Hindlimb muscle (tissue), 1 donor: ENCODE measurements at places on chromosomes 5 and 9. TPM values are rescaled to one million over a fixed set of nuclear protein-coding genes. Genes with fewer than 3 reads are reported as not detected.

The FBXW2 gene
- polyA plus RNA-seq = 32.9 TPM

- no peak for DNase-seq
Measured at GRCh38 chr9:96854651-96855273, 448 bp upstream of the ZNF782 start.

DNA sequence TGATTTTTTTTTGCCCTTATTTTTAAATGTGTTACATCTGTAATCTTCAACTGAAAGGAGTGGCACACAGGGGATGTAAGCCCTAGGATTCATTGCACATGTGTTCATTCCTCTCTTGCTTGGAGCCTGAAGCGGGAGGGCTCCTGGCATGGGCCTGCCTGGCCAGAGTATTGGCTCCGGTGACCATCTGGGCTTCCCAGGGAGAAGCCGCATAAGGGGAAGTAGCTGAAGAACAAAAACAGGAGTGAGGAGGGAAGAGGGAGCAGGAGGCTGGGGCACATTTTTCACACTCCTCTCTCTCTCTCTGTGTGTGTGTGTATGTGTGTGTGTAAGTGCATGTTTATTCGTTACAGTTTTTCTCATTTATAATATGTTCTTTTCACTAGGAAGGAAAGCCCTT, 269.9 kb downstream of the PRR16 start:
- peak; percentile 2 for DNase-seq

- no peak for DNase-seq
Measured at GRCh38 chr5:17329571-17329970, 112.1 kb downstream of the BASP1 start.

- no peak for DNase-seq
Measured at GRCh38 chr5:98368141-98368540, 405.3 kb upstream of the RGMB start.

GRCh38 chr5:104576677-104577076, 1014.1 kb upstream of the NUDT12 start:
- DNase-seq = no peak

- DNase-seq = no peak
Measured at GRCh38 chr5:144125163-144125726, 45.2 kb downstream of the YIPF5 start.

DNA sequence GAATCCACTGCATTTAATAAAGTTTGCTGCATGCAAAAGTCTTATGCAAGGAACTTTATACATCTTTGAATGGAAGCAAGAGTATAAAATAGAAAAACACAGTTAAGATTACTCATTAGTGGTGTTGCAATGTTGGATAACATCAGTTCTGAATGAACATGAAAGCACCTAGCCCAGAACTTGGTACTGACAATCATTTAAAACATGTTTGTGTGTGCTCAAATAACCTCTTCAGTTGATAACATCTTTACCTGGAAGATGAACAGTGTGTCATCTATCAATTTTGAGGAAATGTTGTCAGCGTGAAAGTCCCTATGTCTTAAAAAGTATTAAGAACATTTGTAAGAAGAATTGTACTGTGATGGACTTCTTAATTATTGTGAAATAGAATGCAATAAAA, 370.4 kb upstream of the GRAMD2B start:
- no peak for DNase-seq

DNA sequence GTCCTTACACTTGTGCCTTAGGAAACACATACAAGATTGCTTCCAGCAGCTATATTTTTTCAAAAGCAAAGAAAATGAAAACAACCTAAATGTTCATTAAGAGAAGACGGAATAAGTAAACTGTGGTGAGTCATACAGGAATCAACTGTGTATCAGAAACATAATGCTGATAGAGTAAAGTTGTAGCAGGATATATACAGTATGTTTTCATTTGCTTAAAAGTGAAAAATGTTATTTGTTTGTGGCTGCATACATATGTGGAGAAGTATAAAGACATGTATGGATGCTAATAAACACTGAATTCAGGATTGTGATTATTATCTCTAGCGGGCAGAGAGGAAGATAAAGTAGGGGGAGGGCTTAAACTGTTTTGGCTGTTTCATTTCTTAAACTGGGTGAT, 8.3 kb downstream of the DCTN4 start:
- no peak for DNase-seq

- DNase-seq = no peak
Measured at GRCh38 chr5:9269014-9269413, 276.9 kb downstream of the SEMA5A start.

The C9 gene
- polyA plus RNA-seq = 0.34 TPM

- no peak for DNase-seq
Measured at GRCh38 chr9:87386490-87387025, 111.1 kb upstream of the DAPK1 start.

DNA sequence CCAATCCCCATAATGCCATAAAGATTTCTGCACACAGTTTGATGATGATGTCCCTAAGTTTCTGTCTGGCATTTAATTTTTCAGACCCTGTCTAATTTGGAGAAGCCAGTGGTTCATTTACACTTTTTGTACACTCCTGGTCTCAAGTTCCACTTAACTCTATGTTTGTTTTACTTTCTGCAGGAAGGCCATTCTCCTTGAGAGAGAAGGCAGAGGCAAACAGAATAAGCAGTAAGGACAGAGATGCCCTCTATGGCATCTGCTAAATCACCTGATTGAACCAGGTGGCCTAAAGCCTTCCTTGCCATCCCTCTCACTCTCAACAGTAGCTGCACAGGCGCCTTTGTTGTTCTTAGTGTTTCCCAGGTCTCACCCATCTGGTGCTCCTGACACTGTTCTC, 86.1 kb upstream of the LRRTM2 start:
- DNase-seq = no peak

DNA sequence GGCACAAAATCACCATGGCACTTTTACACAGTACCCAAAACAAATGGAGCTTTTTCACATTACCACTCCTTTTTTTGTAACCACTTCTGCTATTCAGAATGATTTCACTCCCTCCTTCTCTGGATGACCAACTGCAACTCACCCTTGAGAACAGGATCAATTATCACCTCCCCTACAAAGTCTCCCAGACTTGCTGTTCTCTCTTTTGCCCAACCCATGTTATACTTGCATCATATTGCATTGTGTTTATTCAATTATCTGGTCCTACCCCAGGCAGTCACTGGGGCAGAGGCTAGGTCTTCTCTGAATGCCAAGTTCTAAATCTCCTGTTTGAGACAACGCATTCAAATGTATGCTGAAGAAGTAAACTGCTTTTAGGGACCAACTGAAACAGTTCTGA, 96.0 kb downstream of the GPR21 start:
- DNase-seq = no peak

The DDX4 gene
- polyA plus RNA-seq = 0.23 TPM

DNA sequence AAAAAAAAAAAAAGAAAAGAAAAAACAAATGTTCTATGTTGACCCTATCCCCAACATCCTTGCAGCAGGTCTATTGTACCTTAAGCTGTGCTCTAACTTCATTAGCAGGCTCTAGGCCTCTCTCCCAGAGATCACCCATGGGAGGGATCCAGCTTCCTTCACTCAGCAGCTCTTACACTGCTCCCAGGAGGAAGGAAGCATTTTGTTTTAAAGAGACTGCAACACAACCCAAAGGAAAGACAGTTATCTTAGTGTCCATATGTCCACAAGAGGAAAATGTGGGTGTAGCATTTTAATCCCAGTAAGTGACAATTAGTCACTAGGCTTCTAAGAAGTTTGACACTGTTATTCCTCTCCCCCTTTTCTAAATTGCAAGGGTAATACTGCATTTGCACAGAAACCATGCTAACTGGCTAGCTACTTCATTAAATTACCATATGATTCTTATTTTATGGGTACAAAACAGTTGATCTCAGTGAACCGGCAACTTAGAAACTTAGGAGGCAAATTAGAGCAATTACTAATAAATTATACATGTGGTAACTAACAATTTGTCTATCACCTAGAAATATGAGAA, 58.8 kb downstream of the MARCHF3 start:
- no peak for DNase-seq

- DNase-seq = no peak
Measured at GRCh38 chr5:24899180-24899579, 254.4 kb upstream of the CDH10 start.

DNA sequence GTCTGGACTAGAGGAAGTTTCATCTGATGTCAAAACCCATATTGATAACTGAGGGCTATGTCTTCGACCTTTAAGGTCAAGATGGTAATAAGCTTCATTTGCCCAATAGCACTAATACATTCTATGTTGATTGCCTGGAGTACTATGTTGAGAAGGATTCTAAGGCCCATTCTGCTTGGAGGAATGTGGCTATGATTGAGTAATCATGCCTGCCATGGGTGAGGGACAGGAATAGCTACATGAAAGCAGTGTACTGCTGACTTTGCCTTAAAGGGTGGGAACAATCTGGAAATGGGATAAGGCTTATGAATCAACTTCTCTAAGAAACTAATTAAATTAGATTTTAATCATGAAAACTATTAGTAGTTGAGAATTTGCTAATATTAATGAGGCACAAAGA, 13.6 kb downstream of the NNT start:
- DNase-seq = no peak

The SLC45A2 gene
- polyA plus RNA-seq = 0.65 TPM

- no peak for DNase-seq
Measured at GRCh38 chr5:72177538-72177937, 70.3 kb downstream of the MAP1B start.

- no peak for DNase-seq
Measured at GRCh38 chr9:4558371-4558998, 68.2 kb downstream of the SLC1A1 start.

The PCDHB14 gene
- 7.5 TPM for polyA plus RNA-seq

The GOLM1 gene
- polyA plus RNA-seq = 44.3 TPM

The CDH10 gene
- 0.26 TPM for polyA plus RNA-seq

DNA sequence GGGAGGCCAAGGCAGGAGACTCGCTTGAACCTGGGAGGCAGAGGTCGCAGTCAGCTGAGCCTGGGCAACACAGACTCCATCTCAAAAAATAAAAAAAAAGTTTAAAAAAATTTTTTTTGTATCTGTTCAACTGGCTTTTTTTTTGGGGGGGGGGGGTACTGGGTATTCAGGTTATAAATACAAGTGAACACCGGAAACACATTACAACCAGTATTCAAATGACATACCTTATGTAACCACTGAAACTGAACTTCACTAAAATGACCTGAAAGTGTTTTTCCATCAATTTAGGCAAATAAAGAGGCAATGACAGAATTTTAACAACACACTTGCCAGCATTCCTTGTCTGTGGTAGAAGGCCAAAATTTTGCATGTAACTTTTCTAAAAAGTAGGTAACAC, 33.5 kb downstream of the STRBP start:
- no peak for DNase-seq

- no peak for DNase-seq
Measured at GRCh38 chr5:167944121-167944852, 347.2 kb upstream of the WWC1 start.

The FOXD4L4 gene
- polyA plus RNA-seq = not detected

DNA sequence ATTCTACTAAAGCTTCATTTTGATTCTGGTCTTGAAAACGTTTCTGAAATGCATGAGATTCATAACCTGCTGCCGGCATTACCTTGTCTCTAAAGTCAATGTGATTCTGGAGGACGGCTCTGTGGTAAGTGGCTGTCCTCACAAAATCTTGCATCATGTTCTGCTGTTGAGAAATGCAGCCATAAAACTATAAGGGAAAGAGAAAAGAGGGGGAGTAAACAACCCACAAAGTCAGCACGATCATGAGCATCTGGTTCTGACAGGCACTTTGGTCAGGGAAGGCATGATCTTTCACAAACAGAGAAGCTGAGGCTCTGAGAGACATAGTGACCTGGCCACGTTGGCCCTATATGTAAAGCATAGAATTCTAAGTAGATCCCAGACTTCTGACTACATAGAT, 168.9 kb upstream of the PUM3 start:
- no peak for DNase-seq

The SLC28A3 gene
- not detected for polyA plus RNA-seq

DNA sequence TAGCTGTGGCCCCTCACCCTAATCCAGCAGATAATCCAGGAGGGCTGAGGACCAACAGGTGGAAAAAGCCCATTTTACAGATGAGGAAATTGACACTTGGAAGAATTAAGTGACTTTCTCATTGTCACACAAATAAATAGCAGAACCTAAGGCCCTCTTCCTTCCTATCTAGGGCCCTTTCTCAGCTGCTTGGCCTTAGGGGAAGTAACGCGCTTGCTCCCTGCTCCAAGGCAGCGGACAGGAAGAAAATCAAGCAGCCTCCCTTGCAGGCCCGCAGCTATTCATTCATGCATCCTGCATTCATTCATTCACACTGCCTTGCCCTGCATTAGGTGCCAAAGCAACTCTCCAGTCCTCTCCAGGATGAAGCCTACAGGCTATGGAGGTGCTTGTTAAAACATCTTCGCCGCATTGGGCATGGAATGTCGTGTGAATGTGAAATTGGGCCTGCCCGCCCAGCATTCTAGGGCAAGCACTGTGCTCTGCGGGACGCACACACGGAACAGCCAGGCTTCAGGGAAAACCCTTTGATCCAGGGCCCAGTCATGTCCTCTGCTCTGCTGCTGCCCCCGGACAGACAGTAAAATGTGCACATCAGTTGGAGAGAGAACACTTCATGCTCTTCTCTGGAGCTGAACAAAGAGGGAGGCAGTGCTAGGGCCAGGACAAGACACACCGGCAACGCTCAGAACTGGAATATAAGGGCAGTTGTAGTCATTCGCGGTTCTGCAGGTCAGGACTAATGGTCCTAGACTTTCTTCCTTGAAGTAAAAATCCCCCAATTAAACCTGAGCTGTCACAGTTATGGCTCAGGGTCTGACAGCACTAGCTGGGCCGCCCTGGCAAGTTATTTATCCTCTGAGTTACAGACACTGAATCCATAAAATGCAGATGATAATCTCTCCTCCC, 166.0 kb downstream of the COL23A1 start:
- no peak for DNase-seq

DNA sequence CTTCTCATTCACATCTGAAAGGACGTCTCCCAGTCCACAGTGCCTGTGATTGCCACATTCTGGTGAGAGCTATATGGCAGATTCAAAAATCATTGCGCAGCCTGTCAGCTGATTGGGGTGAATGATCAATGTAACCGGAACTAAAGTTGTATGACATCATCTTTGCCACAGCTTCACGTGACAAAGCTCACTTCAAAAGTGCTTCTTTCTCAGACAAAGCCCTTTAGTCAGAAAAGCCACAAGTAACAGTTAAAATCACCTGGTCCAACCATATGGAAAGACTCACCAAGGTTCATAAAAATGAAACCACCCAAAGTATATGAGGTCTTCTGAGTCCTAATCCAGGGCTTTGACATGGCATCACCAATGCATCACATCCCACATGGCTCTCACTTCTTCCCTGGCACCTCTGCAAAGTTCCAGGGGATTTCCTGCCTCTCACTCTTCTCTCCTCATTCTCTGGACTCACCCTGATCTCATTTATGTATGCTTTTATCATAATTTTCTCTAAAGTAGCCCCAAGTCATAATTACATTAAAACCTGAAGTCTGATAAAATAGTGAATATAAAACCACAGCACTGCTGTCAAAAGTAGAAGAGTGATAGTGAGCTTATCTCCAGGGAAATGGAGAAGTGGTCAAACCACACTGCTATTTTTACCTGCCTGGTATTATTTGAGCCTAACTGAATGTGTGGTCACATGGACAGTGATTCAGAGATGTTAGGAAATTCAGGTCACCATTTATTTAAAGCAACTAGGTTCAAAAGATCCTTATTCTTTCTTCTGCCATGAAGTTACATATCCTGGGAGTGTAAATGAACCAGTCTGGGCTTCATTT, 193.1 kb upstream of the PTGER4 start:
- DNase-seq = no peak

The BDP1 gene
- 22.0 TPM for polyA plus RNA-seq
